ENCODE measurements at places on chromosomes 1 and 21.

DNA sequence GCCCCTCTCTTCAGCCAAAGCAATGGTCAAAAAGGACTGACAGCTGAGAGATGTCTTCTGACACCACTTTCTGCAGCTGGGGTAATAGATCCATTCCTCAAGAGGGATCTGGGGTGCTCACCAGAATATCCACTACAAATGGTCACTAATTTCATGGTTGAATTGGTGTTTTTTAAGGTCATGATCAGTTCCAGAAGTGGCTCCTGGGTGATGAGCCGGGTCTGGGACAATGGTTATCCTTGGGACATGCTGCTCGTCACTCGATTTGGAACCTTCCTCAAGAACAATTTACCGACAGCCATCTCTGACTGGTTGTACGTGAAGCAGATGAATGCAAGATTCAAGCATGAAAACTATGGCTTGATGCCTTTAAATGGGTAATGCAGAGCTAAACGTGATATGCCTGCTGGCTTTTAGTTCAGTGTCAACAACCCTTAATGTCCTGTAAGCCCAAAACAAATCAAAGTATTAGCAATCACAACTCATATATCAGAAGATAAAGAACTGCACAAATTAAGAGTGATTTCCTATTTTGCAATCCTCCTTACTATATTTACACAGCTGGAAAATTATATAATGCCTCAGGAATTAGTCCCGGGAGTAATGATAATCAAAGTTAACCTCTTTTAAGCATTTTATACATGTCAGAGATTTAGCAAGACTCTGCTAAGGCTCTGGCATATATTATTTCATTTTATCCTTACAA lies 20.1 kb downstream of the FMO3 start:
- no peak for DNase-seq

DNA sequence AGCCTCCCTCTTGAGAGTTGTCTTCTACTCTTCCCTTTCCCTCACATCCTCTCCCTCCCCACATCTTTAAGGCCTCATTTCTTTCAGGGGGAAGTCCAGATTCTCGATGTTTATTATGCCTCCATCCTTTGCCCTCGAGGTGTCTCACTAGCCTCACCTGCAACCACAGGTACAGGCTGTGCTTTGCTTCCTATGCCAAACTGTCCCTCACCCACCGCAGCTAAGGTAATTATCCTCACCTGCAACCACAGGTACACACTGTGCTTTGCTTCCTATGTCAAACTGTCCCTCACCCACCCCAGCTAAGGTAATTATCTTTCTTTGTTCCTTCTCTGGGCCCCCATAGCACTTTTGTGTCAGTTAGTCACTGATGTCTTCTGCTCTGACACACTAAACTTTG lies 328.1 kb upstream of the SNX7 start:
- DNase-seq, result no peak

- no peak for DNase-seq
Observed at GRCh38 chr1:170239445-170239844, 93.7 kb downstream of the NTMT2 start.

- no peak for DNase-seq
Observed at GRCh38 chr1:113928187-113928930, 765 bp upstream of the HIPK1 start.

DNA sequence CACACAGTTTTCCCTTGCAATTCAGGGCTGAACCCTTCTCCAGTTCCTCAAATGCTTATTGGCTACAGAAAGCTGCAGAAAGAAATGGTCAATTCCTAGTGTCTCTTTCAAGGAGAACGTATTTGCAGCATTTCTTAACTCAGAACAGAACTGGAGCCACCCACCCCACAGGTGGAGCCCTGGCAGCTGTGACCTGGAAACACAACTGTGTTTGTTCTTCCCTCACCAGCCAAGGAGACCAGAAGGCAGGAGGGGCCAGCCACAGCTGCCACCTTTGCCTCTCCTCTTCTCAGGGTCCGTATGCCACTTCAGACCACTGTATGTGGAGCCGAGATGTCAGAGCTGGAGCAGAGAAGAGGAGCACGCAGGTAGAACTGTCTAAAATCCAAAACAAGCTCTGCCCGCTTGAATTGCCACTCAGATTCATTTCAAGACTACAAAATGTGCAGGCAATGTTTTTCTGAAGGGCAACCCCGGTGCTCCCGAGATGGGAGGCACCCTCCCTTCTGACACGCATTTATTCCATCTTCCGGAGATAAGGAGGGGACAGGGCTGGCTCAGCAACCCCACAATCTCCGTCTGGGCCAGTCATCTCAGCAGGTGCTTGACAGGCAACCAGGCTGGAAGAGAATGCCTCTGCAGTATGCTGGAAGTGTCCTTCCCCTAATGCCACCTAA lies 16.7 kb downstream of the CD247 start:
- DNase-seq, result no peak

- no peak for DNase-seq
Observed at GRCh38 chr1:41446851-41447610, 37.5 kb downstream of the EDN2 start.

DNA sequence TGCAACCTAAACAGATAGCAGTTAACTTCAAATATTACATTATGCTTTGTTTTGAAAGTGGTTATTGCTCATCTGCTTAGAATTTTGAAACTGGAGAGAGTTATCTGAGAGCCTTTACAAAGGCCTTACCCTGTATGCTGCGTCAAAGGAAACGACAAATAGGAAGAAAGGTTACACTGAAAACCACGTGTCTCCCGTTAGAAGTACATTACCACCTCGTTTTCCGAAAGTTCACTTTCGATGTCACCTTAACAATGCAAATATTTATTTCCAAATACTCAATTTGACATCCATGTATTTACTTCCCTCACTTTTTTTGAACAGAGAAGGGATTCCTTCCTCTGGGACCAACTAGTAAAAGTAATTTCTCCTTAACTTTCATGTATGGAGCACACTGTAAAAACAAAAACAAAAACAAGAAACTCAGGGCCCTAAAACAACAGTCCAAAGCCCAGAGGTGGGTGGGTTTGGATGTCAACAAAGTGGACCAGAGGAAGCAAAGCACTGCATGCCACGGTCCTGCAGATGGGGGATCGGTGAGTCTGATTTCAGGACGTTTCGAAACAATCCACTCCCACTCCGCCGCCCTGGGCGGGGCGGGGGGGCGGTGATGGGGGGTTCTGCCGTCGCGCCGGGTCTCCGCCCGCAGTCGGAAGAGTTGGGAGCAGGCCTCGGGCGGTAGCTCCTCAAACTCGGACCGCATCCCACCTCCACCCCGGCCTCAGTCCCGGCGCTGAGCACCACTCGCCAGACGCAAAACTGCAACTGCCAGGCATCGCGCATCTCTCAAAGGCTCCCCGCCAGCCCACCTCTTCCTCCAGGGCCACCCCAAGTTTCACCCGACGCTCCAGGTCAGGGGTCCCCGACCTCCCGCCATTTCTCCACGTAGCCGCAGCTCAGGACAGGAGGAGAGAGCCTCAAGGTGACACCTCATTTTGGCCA lies 841 bp downstream of the ADSS2 start:
- peak; percentile 39 for DNase-seq

GRCh38 chr1:27405074-27405473 lies 12.7 kb downstream of the GPR3 start:
- DNase-seq, result no peak

DNA sequence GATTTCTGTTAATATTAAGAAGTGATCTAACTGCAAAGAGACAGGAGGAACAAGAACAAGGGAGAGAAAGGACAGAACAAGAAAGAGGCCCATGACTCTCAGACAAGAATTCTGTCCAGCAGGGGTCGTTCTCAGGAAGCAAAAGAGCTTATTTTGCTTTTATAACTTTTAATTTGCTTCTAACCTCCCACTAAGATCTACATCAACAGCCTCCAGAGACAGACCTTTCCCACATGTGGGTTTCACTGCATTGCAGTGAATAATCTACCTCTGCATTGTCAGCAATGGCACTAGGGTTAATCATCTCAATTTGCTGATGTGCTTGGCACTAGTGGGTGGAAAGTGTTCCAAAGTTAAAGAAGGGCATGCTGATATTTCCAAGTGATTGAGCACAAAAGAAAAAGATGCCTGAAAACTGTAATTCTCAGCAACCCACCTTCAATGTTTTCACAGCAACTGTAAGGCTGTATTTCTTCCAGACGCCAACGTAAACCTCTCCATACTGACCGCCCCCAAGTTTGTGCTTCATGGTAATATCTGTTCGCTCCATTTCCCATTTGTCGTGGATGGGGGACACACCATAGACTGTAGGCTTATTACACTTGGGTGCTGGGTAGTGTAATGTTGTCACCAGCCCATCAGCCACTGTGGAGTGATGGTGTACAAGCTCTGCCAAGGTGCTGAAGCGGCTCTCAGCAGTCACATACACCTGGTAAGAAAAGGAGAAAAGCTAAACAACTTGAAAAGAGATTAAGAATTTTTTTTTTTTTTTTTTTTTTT lies 39.5 kb downstream of the TOR3A start:
- no peak for DNase-seq

DNA sequence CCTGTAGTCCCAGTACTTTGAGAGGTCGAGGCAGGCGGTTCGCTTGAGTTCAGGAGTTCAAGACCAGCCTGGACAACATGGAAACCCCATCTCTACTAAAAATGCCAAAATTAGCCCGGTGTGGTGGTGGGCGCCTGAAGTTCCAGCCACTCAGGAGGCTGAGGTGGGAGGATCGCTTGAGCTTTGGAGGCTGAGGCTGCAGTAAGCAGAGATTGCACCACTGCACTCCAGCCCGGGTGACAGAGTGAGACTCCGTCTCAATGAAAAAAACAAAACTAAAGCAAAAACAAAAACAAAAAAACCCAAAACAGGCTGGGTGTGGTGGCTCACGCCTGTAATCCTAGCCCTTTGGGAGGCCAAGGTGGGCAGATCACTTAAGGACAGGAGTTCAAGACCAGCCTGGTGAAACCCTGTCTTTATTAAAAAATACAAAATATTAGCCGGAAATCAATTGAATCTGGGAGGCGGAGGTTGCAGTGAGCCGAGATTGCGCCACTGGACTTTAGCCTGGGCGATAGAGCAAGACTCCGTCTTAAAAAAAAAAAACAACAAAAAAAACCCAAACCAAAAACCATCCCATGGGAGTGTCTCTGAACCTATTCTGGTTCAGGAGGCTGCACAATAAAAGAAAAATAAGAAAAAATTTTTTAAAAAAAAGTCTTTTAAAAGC lies 1.7 kb upstream of the CGN start:
- no peak for DNase-seq

GRCh38 chr1:159862557-159862956 lies at the start of gene VSIG8:
VSIG8 (minus strand) TSS chr1:159862657; CDS start chr1:159862521, 136 bp downstream.
- DNase-seq, result no peak

GRCh38 chr21:44433791-44434567 lies 21.3 kb upstream of the LRRC3 start:
- DNase-seq, result no peak

GRCh38 chr1:32684167-32684811 lies 18.3 kb downstream of the SYNC start:
- no peak for DNase-seq

DNA sequence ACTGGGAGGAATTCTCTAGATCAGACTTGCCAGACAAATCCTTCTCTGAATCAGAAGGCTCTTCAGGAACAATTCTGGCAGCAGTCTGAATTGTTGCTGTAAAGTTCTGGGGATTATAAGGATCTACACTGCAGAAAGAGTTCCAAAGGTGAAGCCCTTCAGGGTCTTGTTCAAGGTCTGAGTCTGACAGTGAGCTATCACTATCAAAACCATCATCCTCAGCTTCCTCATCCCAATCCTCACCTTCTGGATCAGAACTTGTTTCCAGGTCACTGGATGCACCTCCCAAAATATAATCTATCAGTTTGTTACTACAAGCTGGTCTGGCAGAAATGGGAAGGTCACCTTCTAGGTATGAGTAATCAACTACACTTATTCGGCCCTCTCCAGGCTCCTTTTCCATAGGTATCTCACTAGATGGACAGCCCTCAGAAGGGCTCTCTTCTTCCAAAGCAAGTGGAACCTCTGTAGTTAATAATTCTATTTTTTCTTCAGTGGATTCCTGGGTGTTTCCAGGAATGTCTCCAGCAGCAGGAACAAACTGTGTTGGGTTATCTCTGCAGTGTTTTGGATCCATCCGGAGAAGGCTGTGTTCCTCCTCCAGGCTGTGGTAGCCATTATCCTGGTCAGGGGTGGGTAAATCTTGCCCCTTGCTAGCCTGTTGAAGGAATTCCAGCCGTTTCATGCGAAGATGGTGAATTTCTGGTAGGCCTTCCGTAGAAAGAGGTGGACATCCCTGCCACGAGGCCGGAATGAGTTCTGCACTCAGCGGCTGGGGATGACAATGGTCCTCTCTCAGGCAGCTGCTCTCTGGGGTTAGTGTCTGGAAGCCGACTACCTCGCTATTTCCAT lies 1.6 kb downstream of the PPP1R15B start:
- no peak for DNase-seq

GRCh38 chr1:157806431-157807149 lies 13.3 kb downstream of the FCRL1 start:
- DNase-seq, result no peak

GRCh38 chr1:71245246-71245645 lies 164.4 kb upstream of the ZRANB2 start:
- DNase-seq, result no peak

DNA sequence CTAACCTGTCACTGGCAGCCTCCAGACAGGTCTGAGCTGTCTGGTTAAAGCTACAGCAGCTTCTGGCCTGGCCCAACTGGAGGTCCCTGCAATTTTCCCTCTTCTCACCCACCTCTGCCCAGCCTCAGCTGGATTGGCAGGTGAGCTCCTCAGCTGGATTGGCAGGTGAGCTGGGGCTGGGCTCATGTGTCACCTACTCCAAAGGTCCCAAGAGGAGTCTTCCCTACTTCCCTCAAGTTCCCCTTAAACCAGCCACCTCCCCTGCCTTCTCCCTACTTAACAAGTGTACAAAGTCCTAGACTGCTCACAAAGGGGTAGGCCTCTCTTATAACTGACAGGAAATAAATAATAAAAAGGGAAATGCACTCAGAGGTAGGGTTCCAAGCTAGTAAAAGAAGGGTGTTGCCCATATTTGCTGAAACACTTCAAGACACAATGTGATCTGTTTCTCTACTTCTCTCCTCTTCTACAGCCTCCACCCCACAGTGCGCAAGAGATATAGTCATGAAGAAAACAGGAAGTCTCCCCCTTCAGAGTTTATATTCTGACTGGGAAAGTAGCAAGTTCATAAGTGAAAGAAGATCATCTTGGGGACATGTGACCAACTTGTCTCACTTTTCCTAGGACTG lies at the start of gene GPA33:
Gene GPA33, minus strand, starts transcription at position 64 of the 629 bp plus-strand sequence. CDS start 90 bp downstream, outside the sequence.
- no peak for DNase-seq

DNA sequence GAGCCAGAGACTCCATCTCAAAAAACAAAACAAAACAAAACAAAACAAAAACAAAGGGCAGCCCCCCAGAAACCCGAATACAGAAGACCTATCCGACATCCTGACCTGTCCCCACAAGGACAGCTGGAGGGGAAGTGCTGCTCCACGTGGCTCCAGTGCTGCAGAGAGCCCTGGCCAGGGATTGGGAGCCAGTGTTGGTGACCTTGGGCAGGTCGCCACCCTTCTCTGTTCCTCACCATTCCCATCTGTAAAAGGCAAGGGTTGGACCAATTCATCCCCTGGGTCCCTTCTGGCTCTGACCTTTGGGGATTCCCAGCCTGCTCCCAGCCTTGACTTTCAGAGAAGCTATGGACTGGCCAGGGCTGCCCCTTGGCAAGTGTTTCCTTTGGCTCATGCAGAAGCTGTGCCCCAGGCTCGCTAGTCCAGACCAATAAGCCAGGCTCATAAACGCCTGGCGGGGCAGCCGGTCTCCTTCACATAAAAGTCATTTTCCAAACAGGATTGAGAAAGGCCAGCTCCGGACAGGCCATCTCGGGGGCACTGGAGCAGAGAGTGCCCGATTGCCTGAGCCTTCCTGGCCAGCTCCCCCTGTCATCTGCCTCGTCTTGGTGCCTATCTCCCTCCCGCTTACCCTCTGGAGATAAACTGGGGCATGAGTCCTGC lies 20.0 kb upstream of the PADI1 start:
- no peak for DNase-seq
